ENCODE measurements at places on chromosomes 5 and 9.

GRCh38 chr5:170159101-170159698, 53.5 kb downstream of the FOXI1 start:
- DNase-seq, result no peak

- DNase-seq, result peak; percentile 85
Observed at GRCh38 chr5:139745800-139746690, 49.6 kb upstream of the PSD2 start.

DNA sequence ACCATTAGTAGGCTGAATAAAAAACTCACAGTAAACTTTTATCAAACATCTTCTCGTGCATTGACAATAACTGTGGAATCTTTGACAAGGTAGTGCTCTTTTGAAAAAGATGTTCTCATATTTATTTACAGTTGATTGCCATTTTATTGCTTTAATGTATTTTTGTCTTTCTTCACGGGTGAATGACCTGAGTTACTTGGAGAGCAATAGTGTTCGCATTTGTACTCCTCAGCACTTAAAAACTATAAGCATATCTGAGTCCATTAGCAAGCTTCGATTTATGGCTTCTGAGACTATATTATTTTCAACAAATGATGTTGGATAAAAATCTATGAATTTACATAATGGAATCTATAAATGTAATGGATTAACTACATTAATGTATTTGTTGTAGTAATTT, 1012.3 kb downstream of the CDH9 start:
- DNase-seq, result no peak

DNA sequence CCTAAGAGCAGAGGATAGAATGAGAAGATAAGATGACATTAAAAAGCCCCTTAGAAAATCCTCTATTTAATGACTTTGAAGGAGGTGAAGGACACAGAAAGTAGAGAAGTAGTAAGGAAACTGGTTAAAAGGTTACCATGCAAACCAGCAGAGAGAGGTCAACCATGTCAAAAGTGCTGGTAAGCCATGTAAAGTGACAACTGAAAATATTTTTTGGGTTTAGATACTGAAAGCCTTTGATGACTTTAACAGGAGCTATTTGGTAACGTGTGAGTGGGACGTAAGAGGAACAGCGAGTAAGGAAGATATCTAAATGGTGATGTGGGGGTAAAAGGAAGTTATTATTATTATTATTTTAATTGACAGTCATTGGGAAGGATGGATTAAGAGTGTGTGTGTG, 56.9 kb downstream of the MACIR start:
- DNase-seq, result no peak

GRCh38 chr5:1658665-1659064, 134.9 kb upstream of the LPCAT1 start:
- no peak for DNase-seq

DNA sequence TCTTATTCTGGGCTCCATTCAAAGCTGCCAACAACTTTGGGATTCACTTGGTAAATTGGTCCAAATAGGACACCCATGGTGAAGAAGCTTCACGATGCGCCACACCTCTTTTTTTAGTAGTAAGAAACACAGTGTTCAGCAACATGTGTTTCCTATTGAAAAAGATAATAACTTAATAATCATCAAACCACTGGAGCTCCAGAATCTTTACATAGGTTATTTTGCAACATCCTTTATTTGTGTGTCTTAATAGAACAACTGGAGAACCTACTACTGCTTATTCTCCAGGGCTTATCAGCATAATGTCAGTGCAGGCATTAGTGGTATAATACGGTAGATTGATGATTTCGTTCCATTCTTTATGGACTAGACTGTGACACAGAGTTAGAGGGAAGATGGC, 63.3 kb upstream of the DAPK1 start:
- no peak for DNase-seq

- no peak for DNase-seq
Observed at GRCh38 chr9:14766299-14766698, 43.8 kb upstream of the CER1 start.

- no peak for DNase-seq
Observed at GRCh38 chr5:56306433-56307150, 73.5 kb upstream of the ANKRD55 start.

GRCh38 chr5:74560245-74560644, 80.3 kb downstream of the ENC1 start:
- no peak for DNase-seq

DNA sequence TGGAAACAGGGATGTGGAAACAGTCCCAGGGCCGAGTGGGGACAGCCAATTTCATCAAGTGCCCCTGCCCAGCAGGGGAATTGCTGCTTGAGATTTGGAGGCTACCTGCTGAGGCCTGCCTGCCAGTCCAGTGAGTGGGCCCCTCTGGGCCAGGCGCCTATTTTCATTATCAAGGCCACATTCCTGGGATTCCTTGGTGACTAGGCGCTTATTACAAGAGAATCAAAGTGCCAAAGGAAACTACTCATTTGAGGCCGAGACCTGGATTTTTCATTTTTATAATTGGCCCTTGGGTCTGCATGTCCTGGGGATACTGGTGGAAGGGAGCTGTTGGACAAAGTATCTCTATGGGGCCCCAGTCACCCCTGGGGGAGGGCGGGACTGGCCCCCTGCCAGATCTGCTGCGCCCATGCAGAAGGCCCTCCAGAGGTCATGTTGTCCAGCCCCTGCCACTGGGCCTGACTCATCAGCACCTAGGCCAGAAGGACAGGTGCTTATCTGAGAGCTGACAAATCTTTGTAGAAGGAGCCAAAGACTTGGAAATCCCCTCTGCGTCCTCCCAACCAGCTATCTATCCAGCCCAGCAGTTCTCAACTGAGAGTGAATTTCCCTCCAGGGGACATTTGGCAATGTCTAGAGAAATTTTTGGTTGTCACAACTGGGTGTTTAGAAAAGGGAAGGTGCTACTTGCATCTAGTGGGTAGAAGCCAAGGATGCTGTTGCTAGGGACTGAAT, 45.6 kb downstream of the FOXI1 start:
- peak; percentile 54 for DNase-seq

- no peak for DNase-seq
Observed at GRCh38 chr9:70069704-70070103, 26.1 kb downstream of the MAMDC2 start.

DNA sequence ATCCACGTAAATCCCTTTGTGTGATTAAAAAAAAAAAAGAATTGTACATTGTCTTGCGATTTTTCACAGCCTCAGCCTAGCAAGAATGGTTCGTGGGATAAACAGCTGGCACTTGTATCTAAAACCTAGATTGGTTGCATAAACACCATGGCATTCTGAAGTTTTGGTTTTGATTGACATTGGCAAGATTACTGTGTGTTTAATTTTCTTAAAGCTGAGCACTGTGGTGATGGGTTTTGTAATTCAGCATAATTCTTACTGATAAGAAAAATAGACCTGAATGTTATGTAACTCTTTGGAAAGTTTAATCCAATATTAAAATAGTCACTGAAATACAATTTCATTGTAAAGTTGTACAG, 23.4 kb upstream of the ANKRD18A start:
- no peak for DNase-seq

DNA sequence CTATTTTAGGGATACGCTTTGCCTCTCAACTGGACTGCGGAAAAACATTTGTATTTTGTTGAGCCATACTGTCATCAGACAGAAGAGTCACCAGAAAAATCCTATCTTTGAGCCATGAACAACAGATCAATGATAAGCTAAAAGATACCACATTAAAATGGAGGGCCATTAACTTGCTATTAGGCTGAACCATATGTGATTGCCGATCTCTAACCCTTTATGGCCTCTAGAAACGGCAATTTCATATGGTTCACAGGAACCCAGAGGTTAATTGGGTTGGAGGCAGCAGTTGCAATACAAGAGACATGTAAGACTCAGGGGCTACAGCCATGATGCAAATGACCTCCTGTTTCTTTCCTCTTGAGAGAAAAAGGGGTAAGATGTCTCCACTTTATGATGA, 69.8 kb downstream of the MYO10 start:
- DNase-seq, result no peak

GRCh38 chr5:142164315-142164714, 55.7 kb downstream of the NDFIP1 start:
- no peak for DNase-seq

DNA sequence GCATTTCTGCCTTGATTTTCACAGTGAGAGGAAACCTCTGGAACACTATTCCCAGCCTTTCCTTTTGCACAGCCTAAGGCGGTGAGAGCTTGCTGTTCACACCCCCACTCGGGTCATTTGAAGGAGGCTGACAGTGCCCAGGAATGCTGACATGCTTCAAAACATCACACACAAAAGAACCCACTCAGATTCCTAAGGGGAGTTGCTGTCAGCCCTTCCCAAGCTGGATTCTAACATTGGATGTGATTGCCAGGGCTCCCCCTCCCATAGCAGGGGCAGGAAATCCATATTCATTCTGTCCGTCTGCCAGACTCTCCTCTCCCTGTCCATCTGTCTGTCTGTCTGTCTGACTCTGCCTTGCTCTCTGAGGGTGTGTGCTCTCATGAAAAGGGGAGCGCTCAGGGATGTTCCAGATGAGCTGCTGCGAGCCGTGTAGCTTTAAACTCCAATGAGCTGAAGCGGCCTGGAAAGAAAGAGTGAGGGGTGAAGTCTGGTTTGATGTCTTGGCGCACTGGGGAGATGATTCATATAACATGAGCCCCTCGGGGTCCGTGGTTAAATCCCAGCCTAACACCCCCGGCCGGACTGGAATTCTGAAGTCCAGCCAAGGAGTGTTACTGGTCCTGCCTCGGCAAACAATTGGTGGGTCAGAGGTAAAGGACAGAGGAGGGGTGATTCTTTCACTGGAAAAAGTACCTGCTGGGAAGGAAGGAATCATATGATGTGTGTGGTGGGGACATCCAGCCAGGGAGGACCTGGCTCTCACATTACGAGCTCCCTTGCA, 517.0 kb downstream of the CCDC171 start:
- DNase-seq, result no peak

- no peak for DNase-seq
Observed at GRCh38 chr9:126055381-126055985, 271.1 kb upstream of the MVB12B start.

- DNase-seq, result no peak
Observed at GRCh38 chr5:57437976-57438805, 44.4 kb downstream of the ACTBL2 start.

DNA sequence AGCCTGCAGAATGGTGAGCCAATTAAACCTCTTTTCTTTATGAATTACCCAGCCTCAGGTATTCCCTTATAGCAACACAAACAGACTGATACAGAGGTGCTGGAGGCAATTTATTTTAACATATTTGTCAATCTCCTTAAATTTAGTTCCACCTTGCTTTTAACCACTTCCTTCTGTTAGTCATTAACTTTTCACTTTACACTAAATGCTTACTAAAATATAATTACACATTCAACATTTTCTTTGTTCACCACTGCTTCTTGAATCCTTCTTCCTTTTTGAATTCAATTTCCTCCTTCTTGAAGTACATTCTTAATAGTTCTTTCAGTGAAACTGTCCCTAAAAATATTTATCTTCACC, 39.4 kb downstream of the LYRM7 start:
- DNase-seq, result no peak

Measured in HepG2 (cell line).